Activated CD4-positive, alpha-beta T cell treated with anti-CD3 and anti-CD28 coated beads, Interleukin-2, amount 10 ng/mL, durations not matched to agents 24 days and 14 days (primary cell): ENCODE measurements at places on chromosomes 3 and 15. TPM values are rescaled to one million over a fixed set of nuclear protein-coding genes. Genes with fewer than 3 reads are reported as not detected.
A peak's percentile ranks its signal among the peaks of the same experiment; 100 is the strongest.

DNA sequence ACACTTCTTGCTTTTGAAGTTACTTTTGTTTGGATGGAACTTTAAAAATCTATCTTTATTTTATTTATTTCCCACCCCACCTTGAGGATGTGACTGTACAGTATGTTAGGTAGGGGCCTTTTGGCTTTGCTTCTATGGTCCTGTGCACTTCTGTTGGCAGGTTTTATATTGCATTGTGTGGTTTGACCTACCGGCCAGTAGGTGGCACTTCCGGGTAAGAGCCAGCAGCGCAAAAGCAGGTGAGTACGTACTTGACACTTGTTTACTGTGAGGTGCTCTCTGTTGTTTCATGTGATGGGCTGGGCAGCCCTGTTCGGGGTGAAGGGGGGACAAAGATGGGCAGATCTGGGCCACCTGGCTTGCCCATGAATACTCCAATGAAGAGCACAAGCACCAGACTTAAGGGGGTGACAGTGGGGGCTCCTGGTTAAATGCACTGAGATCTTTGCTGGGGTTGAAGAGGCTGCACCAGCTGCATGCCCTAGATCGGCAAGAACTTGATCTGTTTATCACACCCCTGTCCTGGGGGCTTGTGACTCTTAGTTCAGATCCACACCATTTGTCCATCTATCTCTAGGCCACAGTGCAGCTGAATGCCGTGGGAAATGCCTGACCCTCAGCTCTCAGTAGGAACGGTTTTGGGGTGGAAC lies 131.6 kb downstream of the NLGN1 start:
- no peaks in the 10 kb centered on the region for H3K27me3 ChIP-seq
- H3K36me3 ChIP-seq = no peaks in the 10 kb centered on the region
- H3K4me1 ChIP-seq = no peaks in the 10 kb centered on the region
- DNase-seq = no peak
- H3K4me3 ChIP-seq = no peak overlapping the region
- no peak overlapping the region for H3K27ac ChIP-seq

The ASB14 gene
- not detected in 2 replicates for total RNA-seq

DNA sequence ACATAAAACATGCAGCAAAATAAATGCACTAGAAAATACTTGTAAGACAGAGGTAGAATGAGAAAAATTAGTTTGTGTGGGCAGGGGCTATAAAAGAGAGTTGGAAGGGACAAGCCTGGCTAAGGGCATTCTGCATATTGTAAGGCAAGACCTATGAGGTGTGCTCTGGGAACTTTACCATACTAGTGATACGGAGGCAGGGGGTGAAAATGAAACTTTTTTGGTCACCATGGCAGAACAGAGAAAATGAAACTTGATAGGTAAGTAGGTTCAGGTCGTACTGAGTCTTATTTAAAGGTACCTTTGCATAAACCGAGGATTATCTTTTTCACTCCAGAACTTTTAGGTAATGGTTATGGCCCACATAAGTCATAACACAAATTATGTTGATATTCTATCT lies 74.7 kb upstream of the ACKR4 start:
- peaks cover 27% of the 10 kb centered on the region for H3K4me1 ChIP-seq
- H3K27me3 ChIP-seq = no peaks in the 10 kb centered on the region
- peak overlapping the region; percentile 47 for H3K4me3 ChIP-seq
- peaks cover 60% of the 10 kb centered on the region for H3K36me3 ChIP-seq

The GHSR gene
- not detected in 2 replicates for total RNA-seq
